ENCODE measurements at places on chromosomes 2 and 18.

DNA sequence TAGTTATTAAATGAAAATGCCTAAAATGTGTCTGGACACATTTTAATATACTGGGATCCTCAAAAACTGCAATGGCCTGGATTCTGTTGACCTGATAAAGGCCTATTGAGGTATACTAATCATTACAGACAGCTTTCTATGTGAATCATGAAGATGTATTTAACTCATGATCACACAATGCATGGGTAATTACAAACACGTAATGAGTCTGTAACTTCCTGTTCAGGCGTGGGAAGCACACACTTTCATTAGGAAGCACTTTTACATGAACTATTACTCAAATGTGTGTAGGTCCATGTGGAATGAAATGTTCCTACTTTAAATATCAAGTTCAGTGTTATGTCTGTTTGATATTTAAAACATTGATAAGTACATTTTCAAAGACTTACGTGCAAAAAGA lies 108.7 kb downstream of the NCKAP5 start:
- no peak for DNase-seq

DNA sequence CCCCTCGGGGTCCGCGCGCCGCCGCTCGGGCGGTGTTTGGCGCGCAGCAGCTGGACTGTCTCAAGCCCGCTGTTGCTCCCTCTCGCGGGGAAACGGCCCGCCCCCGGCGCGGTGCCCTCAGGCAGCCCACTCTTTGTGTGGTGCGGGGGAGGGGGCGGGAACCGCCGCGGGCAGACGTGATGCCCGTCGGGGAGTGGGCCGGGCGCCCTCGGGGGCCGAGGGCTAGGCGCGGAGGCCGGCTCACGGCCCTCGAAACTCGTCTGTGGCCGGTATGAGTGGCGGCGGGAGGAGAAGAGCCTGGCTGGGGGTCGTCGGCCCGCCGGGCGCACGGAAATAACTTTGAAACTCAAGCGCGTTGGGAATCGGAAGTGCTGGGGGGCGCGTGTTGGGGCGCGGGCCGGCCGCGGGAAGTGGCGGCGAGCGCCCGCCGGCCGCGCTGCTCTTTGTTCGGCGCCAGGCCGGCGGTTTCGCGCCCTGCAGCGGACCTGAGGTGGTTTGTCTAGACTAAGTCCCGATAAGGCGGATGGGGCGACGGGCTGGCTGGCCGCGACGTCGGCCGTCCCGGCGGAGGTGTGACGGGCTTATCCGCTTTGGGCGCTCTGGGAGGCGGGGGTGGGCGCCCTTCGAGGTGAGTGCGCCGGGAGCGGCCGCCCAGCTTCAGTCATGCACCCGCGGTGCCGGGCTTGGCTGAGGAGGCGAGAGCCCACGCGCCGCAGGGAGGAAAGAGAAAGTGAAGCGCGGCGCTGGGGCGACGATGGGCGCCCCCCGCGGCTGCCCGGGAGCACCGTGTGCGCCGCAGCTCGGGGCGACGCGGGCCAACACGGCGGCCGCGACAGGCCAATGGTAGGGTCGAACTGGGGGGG lies 679 bp downstream of the PTMA start:
- peak; percentile 25 for DNase-seq

DNA sequence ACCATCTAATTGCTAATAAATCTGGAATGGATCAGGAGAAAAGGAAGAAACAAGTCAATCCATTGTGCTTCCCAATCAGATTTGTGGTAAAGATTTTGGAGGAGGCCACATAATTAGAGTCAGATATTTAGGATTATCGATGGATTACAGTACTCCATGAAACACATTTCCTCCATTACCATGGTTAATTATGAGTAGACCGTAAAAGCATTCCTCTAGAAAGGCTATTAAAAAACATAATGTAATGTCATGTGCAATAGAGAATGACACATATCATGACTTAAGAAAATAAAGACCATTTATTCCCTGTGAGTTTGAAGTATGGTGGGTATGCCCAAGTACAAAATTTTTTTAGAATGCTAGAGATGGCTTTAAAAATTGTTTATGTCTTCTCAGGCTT lies 96.1 kb downstream of the ITGA4 start:
- DNase-seq, result peak; percentile 19

DNA sequence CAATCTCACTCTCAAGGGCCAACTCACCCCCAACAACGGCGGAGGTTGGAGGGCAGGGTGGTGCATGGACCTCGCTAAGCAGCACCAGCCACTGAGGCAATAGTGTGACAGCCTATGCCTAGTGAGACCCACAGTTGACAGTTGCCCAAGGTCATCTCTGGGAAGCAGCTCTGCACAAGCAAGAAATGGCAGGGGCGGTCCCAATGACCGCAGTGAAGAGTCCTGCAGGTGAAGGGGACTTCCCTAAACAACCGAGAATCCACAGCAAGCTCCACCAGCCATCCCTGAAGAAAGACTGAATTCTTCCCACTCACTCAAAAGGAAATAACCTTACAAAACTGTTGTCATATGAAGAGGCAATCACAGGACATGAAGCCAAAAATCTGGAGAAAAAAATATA lies 313.4 kb upstream of the ID2 start:
- no peak for DNase-seq

- no peak for DNase-seq
Measured at GRCh38 chr2:229715895-229716507, 1.6 kb upstream of the DNER start.

DNA sequence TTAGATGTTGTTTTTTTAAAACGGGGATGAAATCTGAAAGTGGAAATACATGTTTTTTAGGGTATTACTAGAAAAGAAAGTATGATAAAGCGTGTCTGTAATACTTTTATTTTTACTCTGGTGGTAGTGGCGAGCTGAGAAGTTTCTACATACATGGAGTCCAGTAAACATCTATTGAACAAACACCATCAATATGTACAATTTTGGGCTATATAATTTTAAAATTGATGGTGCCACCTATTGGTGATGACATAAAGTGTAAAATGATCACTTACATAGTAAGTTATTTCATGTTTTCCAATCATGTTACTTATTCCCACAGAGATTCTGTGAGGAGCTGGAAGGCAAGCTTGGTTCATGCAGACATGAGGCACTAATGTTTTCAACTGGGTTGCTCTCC lies 31.5 kb upstream of the NFE2L2 start:
- peak; percentile 44 for DNase-seq

GRCh38 chr2:147806846-147807245 lies 38.0 kb upstream of the ACVR2A start:
- no peak for DNase-seq

DNA sequence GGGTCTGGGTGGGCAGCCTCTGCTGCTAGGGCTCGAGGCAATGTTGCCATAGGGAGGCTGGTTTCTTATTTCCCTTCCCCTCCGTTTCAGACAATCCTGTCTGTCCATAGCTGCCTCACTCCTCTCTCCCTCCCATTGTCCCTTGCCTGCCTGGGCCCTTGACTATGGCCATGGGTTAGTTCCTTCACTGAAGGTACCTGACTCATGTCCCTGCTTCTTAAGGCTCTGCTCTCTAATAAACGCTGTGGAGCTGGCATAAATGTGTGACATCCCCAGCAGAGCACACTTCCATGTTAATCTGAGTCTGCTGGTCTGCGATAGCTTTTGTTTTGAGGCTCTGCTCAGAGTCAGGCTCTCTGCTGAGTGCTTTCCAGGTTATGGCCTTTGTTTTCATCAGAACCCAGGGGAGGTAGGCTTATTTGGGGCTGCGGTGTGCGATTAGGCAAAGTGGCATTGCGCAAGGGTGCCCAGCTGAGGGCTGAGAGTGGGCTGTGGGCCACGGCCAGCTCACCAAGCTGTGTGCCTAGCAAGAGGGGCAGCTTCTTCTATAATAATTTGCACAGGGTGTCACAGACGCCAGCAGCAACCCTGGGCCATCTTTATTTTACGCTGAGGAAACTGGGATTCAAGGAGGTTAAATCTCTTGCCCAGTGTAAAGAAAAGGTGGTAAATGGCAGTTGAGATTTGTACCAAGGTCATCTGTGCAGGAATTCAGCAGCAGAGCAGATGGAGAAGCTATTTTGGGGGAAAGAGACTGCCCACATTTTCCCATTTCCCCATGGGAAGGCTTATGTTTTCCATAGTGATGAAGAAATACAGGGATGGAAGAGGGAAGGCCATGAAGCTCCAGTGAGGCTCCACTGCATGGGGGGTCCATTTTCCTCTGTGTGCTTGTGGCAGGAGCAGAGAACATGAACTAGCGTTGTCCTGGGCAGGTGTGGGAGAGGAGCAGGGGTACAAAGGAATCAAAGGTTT lies 25.6 kb downstream of the MRPL33 start:
- peak; percentile 26 for DNase-seq

GRCh38 chr2:137947728-137948336 lies 16.4 kb upstream of the HNMT start:
- DNase-seq, result peak; percentile 70

GRCh38 chr2:178536037-178536436 lies 55.8 kb downstream of the PLEKHA3 start:
- no peak for DNase-seq

DNA sequence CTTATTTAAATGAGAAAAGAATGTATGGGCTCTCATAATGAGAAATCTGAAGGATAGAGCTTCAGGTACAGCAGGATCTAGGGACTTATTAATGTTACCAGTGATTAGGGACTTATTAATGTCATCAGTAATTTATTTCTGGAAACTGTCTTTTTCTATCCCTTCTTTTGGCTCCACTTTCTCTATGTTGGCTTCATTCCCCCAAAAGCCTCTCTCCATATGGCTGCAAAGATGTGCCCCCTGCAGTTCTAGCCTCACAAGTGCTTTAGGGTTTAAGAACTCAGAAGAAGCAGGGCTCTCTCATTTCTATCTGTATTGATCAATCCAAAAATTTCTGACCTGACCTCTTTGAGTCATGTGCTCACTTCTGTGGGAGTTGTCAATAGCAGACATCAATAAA lies 480.9 kb downstream of the TXNL1 start:
- DNase-seq, result no peak

All from fibroblast of upper back skin (primary cell).